ENCODE measurements at places on chromosomes 5 and 9. TPM values are rescaled to one million over a fixed set of nuclear protein-coding genes. Genes with fewer than 3 reads are reported as not detected.

FOXD1 gene
- 0.94 TPM for total RNA-seq

ZNF483 gene
- total RNA-seq = 47.3 TPM

AJM1 gene
- 0.94 TPM for total RNA-seq

JAKMIP2 gene
- 67.7 TPM for total RNA-seq

ATP10B gene
- 4.7 TPM for total RNA-seq

SCGB3A2 gene
- total RNA-seq = not detected

HTR4 gene
- total RNA-seq = 0.16 TPM

DNA sequence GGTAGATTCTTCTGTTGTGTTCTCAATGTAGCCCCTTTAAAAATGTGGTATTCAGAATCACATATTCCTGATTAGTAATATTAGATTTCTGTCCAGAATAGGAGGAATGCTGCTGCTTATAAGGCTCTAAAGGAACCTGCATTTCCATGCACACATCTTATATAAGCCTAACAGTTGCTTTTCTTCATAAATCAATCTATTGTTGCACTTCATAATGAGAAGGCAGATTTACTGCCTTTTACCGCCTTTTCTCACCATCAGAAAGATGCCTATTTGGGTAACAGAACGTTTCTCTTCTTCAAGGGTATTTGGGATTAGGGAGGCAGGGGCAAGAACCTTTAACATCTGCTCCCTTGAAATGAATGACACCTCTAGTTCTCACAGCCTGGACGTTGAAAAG lies 243.4 kb downstream of the MLLT3 start:
- no peak for DNase-seq

- DNase-seq = no peak
Measured at GRCh38 chr5:6902094-6902493, 188.9 kb downstream of the TENT4A start.

- DNase-seq = no peak
Measured at GRCh38 chr9:89837934-89838310, 233.1 kb downstream of the GADD45G start.

- DNase-seq = no peak
Measured at GRCh38 chr5:65142016-65142415, 339.7 kb downstream of the ADAMTS6 start.

GRCh38 chr5:146620031-146620668 lies 104.2 kb upstream of the GPR151 start:
- DNase-seq = no peak

DNA sequence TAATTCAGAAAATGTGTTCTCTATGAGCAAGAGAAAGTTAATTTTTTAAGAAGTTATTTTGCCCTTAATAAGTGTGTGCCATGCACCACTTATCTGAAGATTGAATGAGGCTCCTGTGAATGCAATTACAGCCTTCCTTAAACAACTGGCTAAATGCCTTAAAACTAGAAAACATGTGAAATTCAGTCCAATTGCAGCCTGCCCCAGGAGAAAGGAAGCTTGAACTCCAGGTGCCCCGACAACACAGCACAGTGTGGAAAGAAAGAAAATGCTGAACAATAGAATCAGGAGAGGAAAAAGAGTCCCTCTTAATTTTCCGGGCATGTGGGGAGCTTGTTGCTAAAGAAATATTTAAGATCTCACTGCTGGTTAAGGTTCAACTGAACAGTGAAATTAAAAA lies 8.8 kb downstream of the LHFPL2 start:
- DNase-seq = no peak

- no peak for DNase-seq
Measured at GRCh38 chr5:120306303-120306702, 157.8 kb upstream of the PRR16 start.

- DNase-seq = no peak
Measured at GRCh38 chr9:132479733-132480132, 69.7 kb downstream of the CFAP77 start.

GRCh38 chr5:61813361-61813760 lies 481.3 kb downstream of the ZSWIM6 start:
- DNase-seq = no peak

- DNase-seq = no peak
Measured at GRCh38 chr5:172678902-172679301, 37.8 kb downstream of the NEURL1B start.

Data from occipital lobe (tissue), 3 donors.